ENCODE measurements at places on chromosomes 6 and 20.

DNA sequence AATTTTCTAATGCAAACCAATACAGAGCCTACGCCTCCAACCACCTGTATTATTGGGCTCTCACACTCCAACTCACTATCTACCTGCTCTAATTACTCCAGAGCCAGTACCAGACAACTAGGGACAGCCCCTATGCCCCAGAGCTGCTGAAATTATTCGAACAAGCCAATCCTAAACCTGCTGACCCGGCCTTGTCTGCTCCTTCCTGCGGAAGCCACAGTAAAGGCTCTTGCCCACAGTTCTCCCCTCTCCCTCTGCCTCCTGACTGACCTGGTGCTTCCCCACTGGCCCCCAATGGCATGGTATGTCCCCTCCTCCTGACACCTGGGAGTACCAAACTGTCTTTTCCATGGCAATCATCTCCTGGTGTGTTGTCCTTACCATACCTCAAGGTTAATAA, 4.1 kb upstream of the TOX2 start:
- no peak for DNase-seq

DNA sequence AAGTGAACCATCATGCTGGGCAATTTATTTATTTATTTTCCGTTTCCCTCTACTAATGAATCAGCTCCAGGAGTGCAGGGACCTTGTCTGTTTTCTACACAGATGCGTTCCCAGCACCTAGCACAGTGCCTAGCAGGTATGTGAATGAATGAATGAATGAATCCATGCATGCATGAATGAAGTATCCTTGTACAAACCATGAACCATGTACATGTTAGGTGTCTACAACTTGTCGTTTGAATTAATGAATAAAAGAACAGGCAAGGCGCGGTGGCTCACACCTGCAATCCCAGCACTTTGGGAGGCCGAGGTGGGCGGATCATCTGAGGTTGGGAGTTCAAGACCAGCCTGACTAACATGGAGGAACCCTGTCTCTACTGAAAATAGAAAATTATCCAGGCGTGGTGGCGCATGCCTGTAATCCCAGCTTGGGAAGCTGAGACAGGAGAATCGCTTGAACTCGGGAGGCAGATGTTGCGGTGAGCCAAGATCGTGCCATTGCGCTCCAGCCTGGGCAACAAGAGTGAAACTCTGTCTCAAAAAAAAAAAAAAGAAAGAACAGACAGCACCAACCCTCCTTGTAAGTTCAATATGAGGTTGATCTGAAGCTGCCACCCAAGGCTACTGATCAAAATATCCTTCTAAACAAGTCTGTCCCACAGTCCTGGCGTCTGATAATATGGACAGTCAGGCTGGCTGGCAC, 27.3 kb upstream of the SLC9A8 start:
- no peak for DNase-seq

GRCh38 chr6:43269273-43270007, 26.2 kb downstream of the TTBK1 start:
- DNase-seq = no peak

GRCh38 chr6:37368961-37369320, 15.2 kb downstream of the RNF8 start:
- DNase-seq = no peak

GRCh38 chr6:160007611-160008010, 38.7 kb downstream of the IGF2R start:
- no peak for DNase-seq

DNA sequence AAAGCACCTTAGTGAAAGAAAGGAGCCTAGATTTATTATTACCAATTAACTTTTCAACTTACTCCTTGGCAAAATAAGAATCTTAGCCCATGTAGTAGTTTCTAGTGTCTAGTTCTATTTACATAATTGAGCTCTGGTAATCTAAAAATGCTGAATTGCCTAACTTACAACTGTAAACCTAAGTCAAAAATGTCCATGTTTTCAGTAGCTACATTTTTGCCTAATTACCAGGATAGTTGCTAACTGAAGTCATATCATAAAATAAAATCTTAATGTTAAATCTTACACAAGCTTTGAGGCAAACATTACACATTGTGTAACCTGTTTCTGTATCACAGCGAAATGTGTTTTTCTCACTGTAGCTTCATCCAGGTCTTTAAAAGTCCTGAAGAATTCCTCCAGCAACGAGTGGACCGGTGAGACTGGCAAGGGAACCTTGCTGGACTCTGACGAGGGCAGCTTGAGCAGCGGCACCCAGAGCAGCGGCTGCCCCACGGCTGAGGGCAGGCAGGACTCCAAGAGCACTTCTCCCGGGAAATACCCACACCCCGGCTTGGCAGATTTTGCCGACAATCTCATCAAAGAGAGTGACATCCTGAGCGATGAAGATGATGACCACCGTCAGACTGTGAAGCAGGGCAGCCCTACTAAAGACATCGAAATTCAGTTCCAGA, 7.6 kb upstream of the CLDN20 start:
- peak; percentile 9 for DNase-seq

DNA sequence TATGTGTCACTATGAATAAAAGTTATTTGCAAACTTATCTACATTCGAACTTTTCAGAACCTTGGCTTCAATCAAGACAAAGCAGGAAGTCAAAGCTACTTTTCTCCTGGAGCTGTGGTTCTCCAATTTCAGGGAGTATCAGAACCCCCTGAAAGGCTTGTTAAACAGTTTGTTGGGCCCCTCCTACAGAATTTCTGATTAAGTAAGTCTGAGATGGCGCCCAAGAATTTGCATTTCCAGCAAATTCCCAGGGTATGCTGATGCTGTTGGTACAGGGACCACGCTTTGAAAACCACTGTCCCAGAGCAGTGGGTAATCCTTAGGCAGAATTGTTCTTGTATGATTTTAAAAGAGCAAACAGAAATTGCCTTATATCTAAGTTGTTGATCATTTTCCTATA, 189.9 kb upstream of the KCNG1 start:
- no peak for DNase-seq

- no peak for DNase-seq
Measured at GRCh38 chr20:21017528-21018085, 88.6 kb downstream of the LINC00237 start.

DNA sequence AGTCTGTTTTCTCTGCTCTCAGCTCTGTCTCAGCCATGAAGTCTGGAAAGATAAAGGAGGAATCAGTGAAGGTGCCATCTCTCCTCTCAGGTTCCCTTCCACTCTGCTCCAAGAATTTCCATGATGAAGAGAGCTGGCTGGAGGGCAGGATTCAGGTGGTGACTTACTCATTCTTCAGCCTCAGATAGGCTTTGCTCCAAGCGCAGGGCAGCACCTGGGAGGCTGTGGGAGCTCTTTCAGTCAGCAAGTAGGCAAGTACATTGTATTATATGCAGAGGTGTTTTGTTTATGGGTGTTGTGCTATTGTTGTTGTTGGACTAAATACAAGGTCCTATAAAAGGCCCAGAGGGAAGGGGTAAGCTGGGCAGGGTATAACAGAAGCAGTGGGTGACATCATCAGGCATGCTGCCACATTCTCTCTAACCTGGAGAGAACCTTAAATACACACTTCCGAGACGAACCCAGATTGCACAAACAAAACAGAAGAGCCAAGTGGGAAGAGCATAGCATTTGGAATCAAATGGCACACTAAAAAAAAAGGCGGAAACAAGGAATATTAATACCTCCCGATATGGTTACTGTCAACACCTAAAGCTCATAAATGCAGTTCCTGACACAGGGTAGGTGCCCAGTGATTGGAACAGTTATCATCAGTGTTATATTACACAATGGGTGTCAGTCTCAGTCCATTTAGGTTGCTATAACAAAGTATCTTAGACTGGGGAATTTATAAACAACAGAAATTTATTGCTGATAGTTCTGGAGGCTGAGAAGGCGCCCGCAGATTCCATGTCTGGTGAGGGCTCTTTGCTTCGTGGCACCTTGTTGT, 14.5 kb upstream of the PSMG4 start:
- no peak for DNase-seq

GRCh38 chr6:110524305-110524704, 47.9 kb upstream of the SLC22A16 start:
- no peak for DNase-seq

DNA sequence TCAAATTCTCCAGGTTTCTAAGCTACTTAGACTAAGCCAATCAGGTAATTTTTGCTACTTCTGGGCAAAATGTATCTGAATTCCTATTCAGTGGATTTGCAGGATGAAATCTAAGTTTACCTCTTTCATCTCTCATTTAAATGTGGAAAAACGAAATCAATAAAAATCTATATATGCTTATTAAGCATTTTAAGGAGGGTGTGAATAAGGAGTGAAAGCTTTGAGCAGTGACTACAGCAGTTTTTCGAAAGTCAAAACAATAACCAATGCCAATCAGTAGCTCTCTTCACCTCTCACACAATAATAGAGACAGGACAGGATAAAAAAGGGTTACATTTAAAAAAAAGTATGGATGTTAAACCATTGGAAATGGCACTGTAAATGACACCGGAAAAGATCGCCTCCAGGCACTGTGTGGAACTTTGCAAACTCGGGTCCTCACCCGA, 476 bp upstream of the BCKDHB start:
- no peak for DNase-seq

DNA sequence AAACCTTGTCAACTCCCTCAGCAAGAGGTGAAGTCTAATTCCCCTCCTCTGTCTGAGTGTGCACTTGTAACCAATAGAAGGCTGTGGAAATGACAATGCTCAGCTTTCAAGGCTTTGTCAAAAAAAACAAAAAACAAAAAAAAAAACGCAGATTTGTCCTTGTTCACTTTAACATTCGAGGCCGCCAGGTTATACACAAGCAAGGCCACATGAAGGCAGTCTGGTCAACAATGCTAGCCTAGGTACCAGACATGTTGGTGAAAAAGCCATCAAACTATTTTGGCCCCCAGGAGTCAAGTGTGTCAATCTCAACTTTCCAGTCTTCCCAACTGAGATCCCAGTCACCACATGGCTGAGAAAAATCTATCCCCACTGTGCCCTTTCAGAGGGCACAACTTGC, 92.3 kb downstream of the CDK19 start:
- DNase-seq = no peak

GRCh38 chr20:23361476-23362391, at the start of gene GZF1:
Gene GZF1 (plus strand): TSS chr20:23362182. CDS start chr20:23364384, 2,202 bp downstream.
- peak; percentile 96 for DNase-seq

DNA sequence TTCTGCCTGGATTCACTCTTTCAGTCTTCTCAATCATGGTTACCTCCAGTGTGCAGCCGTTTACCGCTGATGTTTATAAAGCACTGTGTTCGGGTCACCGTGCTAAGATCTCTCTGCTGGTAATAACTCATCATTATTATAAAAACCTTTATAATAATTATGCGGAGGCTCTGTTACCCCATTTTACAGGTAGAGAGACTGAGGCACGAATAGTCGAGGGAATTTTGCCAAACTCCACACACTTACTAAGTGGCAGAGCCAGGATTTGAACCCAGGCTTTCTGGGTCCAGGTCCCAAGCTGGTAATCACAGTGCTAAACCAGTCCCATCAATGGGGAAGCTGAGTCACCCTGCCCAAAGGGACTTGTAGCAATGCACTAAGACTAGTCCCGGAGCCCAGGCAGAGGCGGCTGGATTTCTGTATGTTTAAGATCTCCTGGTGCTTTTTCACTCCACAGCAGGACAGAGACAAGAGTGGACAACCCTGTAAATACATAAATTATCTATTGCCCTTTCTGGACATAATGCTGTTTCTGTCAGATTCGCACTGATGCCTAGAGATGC, 48.1 kb downstream of the SYNJ2 start:
- no peak for DNase-seq

GRCh38 chr6:142950291-142950690, 5.3 kb upstream of the HIVEP2 start:
- DNase-seq = no peak

GRCh38 chr20:58432186-58432954, 43.3 kb downstream of the VAPB start:
- DNase-seq = no peak

- DNase-seq = no peak
Measured at GRCh38 chr6:150711584-150712504, 112.2 kb downstream of the PLEKHG1 start.

DNA sequence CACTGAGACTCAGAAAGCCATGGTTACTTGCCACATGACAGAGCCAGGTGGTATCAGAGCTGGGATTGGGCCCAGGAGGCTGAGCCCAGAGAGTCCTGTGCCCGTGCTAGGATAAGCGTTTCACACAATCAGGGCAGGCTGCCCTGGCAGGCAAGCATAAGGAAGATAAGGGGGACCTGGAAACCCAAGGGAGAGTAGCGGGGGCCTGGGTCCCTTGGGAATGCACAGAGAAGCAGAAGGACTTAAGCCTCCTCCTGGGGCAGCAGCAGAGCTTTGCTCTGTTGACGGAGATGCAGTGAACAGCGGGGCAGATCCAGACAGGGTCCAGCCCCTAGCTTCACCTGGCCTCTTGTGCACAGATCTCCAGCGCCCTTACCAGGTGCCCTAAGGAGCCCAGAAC, 8.7 kb downstream of the TRIB3 start:
- no peak for DNase-seq

GRCh38 chr20:20497242-20497978, 129.5 kb downstream of the INSM1 start:
- DNase-seq = no peak

DNA sequence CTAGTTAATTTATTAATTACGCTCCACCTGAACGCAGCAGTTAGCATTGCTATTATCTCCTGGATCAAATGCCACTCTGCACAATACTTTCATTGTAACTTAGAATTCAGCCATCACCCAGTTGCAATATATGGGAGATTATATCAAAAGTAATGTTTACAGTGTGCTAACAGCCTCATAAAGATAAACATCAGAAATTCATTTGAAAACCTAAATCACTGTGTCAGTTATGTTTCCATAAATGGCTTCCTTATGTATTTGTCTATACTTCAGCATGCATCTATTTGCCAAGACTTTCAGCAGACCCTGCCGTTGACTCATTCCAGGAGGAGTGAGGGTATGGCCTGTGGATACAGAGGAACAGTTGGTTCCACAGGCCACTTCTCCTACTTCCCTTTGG, 300.1 kb downstream of the TFAP2B start:
- no peak for DNase-seq

- DNase-seq = peak; percentile 29
Measured at GRCh38 chr6:143007646-143008045, 53.0 kb upstream of the AIG1 start.

- DNase-seq = no peak
Measured at GRCh38 chr6:87164004-87164403, 8.6 kb downstream of the ZNF292 start.

GRCh38 chr6:144283646-144284477, 1.3 kb upstream of the UTRN start:
- DNase-seq = no peak

GRCh38 chr6:138590796-138591709, 91.8 kb upstream of the NHSL1 start:
- peak; percentile 49 for DNase-seq

Data from fibroblast of skin of left quadriceps (primary cell).